Urinary bladder (tissue), 4 donors: ENCODE measurements at places on chromosomes 5 and 9. TPM values are rescaled to one million over a fixed set of nuclear protein-coding genes. Genes with fewer than 3 reads are reported as not detected.

Gene ZNF79
- 6.7 TPM for polyA plus RNA-seq

Gene AFAP1L1
- 6.3 TPM for polyA plus RNA-seq

Gene CCDC192
- polyA plus RNA-seq = 0.41 TPM

Gene IL31RA
- not detected for polyA plus RNA-seq

Gene C5orf34
- polyA plus RNA-seq = 3.9 TPM

Gene XPA
- 23.0 TPM for polyA plus RNA-seq

Gene ITGA1
- 53.9 TPM for polyA plus RNA-seq

Gene CENPP
- polyA plus RNA-seq = 2.7 TPM

Gene PCDH12
- polyA plus RNA-seq = 2.5 TPM

Gene ABO
- 1.9 TPM for polyA plus RNA-seq

Gene SERF1A
- polyA plus RNA-seq = 3.1 TPM

Gene AHRR
- polyA plus RNA-seq = 6.5 TPM

Gene DMRT3
- polyA plus RNA-seq = 0.09 TPM

Gene SLC9A3
- polyA plus RNA-seq = 2.8 TPM

Gene CREBRF
- 12.6 TPM for polyA plus RNA-seq

Gene SLCO4C1
- polyA plus RNA-seq = 0.04 TPM

Gene SNCAIP
- polyA plus RNA-seq = 1.6 TPM

Gene ZCCHC10
- 19.8 TPM for polyA plus RNA-seq

Gene CARTPT
- 3.9 TPM for polyA plus RNA-seq

Gene HMGXB3
- 16.3 TPM for polyA plus RNA-seq

Gene SELENOP
- polyA plus RNA-seq = 283 TPM

Gene MEGF10
- polyA plus RNA-seq = 0.43 TPM

Gene ELAVL2
- polyA plus RNA-seq = 0.54 TPM

Gene ERAP2
- 13.0 TPM for polyA plus RNA-seq

Gene ANKDD1B
- 0.41 TPM for polyA plus RNA-seq

Gene ANKRD34B
- polyA plus RNA-seq = not detected

Gene CD74
- polyA plus RNA-seq = 554 TPM

Gene OBP2B
- polyA plus RNA-seq = not detected

Gene ASPN
- 7.6 TPM for polyA plus RNA-seq

Gene UBAP1
- 54.1 TPM for polyA plus RNA-seq

Gene KIAA1958
- polyA plus RNA-seq = 1.3 TPM

Gene ABCA2
- polyA plus RNA-seq = 30.8 TPM

Gene VCAN
- polyA plus RNA-seq = 30.0 TPM

Gene SPATA31C1
- not detected for polyA plus RNA-seq

Gene ATP6V1G1
- polyA plus RNA-seq = 133 TPM

Gene DAPK1
- polyA plus RNA-seq = 12.1 TPM

Gene LCN9
- not detected for polyA plus RNA-seq
